Smooth muscle cell of trachea (primary cell): ENCODE measurements at places on chromosomes 3 and 15. TPM values are rescaled to one million over a fixed set of nuclear protein-coding genes. Genes with fewer than 3 reads are reported as not detected.

The SEMA3F gene
- 7.4 and 7.6 TPM in 2 replicates for total RNA-seq

The UBAP1L gene
- total RNA-seq: 1.5 and 2.0 TPM in 2 replicates

The ASB14 gene
- total RNA-seq: not detected in 2 replicates

The SPSB4 gene
- not detected in 2 replicates for total RNA-seq

The TNFAIP8L3 gene
- 37.4 and 47.5 TPM in 2 replicates for total RNA-seq

The SAMD7 gene
- not detected in 2 replicates for total RNA-seq
